Stimulated activated effector memory CD8-positive, alpha-beta T cell treated with anti-CD3 and anti-CD28 coated beads, Interleukin-12 subunit alpha, Interleukin-12 subunit beta, amount 100 ng/mL, for 72 hours (primary cell): ENCODE measurements at places on chromosomes 7 and 10.

- DNase-seq, result no peak
Measured at GRCh38 chr7:111264111-111264868, 173.4 kb downstream of the LRRN3 start.

GRCh38 chr7:44764081-44764480, 15.4 kb downstream of the ZMIZ2 start:
- DNase-seq, result no peak

DNA sequence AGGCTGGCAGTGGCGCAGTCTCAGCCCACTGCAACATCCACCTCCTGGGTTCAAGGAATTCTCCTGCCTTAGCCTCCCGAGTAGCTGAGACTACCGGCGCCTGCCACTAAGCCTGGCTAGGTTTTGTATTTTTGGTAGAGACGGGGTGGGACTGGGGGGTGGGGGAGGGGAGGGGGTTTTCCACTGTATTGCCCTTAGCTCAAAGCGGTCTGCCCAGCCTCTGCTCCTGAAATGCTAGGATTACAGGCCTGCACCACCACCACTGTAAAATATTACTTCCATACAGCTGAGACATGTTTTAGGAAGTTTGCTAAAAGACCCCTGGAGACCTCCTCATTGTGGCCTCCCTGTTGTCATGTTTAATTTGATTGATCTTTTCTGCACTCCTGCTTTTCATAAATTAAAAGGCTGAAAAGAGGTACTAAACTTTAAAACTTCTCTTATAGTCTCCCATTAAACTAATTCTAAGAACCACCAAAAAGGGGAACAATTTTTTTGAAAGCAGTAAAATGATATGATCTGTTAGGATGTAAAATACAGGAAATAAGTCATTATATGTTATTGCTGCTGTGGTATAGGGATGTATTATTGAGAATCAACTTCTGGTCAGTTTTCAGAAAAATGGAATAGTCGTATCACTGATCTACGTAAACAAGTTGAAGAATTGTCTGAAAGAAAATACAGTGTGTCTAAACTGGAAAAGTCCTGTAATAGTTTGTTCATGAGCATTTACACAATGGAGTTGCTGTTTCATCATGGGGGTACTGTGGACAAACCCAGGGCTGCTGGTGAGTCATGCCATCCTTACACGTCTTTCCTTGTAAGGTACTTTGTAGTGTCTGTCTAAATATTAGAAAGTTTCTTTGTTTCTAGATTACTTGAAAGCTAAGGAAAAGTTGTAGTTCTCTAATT, 72.9 kb upstream of the TMEM248 start:
- DNase-seq, result no peak

DNA sequence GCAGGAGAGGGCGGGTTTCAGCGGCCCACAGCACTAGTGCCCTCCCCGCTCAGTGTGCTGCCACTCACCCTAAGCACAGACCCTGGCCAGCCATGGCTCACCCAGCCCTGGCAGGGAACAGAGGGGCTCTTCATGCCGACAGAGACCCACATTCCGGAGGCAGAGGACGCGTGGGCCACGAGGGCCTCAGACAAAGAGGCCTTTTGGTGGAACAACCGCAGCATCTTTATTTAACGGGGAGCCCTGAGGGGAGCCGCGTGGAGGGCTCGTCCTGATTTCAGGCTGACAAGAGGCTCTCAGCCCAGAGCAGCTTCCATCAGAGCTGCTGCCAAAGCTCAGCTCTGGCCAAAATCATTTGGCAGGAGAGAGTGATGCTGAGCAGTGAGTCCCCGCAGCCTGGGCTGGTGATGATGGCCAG, 127.8 kb downstream of the SH3PXD2A start:
- no peak for DNase-seq

DNA sequence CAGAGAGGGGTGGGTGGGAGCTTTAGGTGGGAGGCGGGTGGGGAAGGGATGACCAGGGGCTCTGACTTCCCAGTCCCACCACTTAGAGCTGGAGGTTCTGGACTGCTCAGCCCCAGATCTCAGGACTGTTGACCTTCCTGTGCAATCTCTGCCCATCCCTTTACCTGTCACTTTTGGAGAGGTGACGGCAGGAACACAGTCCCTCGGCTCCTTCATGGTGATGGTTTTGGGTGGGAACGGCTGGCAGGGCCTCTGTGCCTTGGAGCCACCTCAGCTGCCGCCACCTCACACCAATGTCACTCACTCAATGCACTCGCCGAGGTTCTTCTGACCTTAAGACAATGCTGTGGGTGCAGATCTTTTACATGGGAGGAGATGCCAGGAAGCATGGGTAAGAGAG, 49.0 kb downstream of the TMEM270 start:
- no peak for DNase-seq

DNA sequence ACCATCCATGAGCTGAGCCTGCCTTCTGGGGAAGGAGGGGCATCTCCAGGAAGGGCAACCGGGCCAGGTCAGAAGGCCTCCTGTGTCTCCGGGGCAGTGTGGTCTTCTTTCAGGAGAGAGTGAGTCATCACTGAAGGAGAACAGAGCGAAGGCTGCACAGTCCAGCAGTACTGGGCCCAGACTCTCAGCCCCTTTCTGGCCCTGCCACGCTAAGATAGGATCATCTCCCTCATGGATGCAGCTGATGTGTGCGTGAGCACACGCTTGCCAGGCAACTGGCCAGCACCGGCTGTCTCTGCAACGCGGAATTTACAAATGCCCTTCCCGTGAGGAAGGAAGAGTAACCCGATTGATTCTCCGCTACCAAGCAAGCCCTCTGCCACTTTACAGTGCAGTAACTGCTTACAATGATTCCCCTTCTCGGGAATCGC, 328.2 kb downstream of the TNS3 start:
- no peak for DNase-seq
